ENCODE measurements at places on chromosomes 7 and 10.

DNA sequence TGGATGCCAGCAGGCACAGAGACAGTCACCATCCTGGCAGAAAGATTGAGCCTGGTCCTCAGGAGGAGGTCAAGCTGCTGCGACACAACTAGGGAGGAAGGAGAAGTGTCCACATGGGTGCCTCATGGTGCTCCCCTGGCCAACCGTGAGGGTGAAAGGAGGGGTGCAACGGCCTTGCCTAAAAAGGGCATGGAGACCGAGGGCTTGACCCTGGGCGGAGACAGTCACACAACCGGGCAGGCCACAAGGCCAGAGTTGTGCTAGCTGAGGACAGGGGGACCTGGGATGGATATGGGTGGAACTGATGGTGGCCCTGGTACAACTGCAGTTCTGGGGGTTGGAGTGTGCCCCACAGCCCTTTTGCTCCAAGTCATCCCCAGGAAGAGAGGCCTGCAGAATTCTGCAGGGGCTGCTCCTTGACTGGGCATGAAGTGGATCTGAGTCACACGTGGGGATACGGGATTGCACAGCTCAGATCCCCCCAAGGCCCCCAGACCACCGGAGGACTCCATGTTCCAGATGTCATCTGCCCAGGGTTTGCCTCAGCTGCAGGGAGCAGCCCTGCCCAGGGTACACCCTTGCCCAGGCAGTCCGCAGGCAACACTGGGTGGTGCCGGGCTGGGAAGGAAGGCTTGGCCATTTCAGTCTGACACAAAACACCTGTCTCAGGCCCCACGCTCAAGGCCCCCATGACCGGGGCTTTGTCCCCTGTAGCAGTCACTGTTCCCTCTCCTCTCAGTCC, 602.3 kb upstream of the MGMT start:
- DNase-seq, result no peak

DNA sequence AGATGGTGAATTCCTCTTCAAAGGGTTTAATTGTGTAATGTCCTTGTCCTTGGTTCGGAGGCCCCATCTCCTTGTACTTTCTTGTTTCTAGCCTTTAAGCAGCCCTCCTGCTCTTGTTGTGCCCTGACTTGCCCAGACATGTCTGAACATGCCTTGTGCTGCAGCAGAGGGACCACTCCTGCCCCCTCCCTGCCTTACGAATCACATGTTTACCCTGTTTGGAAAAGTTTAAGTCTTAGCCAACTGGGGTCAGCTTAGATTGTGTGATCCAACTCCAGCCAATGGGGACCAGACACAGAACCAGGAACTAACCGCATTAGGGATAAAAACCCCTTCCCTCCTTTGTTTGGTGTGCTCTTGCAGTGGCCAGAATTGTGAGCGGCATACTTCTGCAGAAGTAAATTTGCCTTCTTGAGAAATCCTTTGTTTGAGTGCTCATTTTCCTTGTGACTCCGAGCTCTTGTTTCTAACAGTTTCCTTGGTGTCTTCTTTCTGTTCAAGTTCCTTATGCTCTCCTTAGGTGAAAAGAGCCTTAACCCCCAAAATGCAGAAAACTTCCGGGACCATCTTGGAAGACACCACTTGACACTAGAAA, 29.4 kb downstream of the CLRN3 start:
- DNase-seq, result no peak

DNA sequence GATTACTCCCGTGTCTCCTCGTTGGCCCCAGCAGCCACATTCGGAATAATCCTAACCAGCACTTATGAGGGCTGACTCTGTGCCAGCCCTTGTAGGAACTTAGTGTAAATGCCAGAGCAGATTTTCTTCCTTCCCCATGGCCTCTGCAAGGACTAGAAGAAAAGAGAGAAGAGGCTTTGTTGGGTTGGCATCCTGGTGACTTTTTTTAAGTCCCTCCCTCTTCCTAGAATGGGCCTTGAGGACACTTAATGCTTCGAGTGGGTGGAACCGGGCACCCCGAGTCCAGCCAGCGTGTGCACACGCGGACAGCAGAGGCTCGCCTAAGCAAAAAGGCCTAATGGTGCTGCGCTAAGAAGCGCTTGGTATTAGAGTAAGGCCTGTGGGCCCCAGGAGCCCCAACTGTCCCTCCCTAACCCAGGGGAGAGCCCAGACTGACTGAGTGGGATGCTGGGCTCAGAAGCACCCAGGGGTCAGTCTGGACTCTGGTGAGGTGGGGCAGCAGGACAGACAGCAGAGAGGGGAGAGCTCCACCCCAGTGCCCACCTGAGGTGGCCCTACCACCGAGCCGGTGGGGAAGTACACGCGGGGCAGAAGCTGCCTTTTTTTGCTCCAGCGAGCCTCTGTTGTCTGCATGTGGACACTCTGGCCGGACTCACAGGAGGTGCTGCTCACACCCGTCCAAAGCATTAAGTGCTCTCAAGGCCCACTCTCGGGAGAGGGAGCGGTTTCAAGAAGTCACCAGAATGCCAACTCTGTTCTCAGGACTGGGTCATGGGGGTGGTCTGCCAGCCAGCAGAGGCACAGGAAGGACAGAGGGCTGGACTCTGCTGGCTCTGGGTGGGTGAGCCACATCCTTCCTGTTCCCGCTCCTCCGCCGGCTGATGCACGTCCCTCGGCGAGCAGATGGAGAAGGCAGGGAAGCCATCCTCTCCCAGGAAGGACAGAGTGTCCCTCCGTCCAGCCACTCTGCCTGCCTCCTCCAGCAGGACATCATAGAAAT, 12.5 kb downstream of the ITPRIP start:
- DNase-seq, result no peak

DNA sequence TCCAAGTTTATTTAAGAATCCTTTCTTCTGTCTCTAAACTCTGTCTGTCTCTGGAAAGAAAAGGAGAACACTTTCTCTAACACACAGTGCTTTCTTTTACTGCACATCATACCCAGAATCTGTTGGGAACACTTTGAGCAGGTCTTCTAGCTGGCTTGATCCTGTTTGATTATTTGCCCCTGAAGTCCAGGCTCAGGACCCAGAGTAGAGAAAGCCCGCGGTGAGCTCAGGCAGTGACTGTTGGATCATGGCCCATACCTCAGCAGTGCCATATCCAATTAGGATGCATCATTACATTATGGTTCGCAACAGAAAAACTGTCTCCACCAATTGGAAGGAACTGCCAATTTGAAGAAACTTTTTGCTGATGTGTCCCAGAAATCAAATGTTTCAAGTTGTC, 51.4 kb downstream of the ATOH7 start:
- DNase-seq, result no peak

DNA sequence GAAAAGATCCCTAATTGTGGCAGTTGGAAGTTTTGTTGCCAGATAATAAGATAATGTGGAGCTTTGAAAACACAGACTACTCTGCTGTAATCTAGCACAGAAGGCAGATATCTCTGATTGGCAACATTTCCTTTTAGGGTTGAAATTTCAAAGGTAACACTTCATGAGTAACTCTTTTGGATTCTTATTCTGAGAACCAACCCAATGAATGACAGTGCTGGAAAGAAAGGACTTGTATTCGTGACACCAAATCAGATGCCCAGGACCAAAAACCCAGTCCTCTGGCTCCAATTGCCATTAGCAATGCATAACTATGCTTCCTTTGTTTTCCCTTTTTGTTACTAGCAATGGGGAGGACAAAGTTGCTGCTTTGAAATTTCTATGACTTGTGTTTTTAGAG, 41.0 kb upstream of the ELMO1 start:
- no peak for DNase-seq
